ENCODE measurements at places on chromosomes 7 and 10.

DNA sequence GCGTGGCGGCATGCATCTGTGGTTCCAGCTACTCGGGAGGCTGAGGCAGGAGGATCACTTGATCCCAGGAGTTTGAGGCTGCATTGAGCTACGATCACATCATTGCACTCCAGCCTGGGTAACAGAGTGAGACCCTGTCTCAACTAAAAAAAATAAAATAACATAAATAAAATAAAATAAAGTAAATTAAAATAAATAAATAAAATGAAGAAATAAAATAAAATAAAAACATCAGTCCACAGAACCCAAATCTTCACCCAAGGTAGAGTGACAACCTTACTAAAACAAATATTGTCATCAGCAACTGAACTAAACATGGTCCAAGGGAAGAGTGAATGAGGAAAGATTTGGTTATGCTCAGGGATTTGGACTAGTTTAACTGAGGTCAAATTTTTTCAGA lies 24.8 kb upstream of the OCM2 start:
- no peaks in the 10 kb centered on the region for H3K36me3 ChIP-seq
- no peaks in the 10 kb centered on the region for H3K4me1 ChIP-seq
- no peak overlapping the region for H3K27ac ChIP-seq
- no peaks in the 10 kb centered on the region for H3K27me3 ChIP-seq
- DNase-seq = no peak

- H3K27ac ChIP-seq = no peak overlapping the region
- DNase-seq = no peak
- H3K4me3 ChIP-seq = no peak overlapping the region
- H3K27me3 ChIP-seq = no peaks in the 10 kb centered on the region
- no peaks in the 10 kb centered on the region for H3K36me3 ChIP-seq
These were observed 6.4 kb downstream of the CALD1 start for GRCh38 chr7:134785842-134786241.

DNA sequence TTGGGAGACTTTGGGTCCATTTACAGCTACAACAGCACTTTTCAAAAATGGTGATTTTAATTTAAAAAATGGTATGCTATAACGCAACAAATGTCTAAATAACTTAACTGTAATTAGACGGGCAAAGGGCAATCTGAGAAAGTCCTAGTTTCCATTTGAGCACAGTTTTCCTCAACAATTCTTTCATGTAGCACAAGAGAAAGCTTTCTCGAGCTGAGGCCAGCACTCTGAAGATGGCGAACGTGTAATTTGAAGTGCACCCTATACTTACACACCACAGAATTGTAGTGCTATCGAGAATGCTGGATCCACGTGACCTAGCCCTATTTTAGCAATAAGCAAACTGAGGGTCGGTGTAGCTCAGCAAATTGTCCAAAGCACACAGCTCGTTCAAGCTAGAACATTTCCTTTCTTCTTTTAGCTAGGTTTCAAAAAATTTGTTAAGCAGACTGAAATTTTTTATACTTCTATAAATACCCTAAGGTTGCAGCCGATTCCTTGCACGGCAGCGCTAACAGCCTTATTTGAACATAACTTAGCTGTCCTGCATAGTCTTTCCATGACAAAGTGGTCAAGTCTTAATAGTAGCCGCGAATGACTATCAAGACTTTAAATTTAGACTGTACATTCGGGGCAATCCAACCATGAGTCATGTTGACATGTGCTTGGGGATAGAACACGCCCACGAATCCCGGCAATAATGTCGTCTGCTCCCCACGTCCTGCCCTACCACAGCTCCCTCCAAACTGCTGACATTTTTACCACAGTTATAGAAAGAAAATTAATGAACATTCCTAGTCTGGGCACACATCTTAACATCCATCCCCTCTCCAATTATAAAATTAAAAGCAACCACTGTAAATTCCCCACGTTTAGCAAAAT lies 10.0 kb downstream of the KLF6 start:
- DNase-seq = no peak
- peaks cover 27% of the 10 kb centered on the region for H3K36me3 ChIP-seq
- no peak overlapping the region for H3K4me3 ChIP-seq

DNA sequence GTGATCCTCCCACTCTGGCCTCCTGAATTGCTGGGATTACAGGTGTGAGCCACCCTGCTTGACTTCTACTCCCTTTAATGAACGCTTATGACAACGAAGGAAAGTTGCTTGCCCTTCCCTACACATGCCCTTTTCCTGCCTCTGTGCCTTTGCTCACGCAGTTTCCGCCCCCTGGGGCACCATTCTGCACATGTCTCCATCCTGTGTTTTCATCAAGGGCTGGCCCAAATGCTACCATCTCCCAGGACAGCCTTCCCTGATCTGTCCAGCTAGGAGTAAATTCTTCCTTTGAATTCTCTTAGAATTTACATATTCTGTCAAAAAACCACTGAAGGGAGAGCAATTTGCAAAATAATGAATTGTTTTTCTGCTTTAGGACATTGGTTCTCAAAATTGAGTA lies 50.0 kb upstream of the KMT2C start:
- DNase-seq = no peak
- H3K4me1 ChIP-seq = no peaks in the 10 kb centered on the region
- no peaks in the 10 kb centered on the region for H3K27me3 ChIP-seq
- H3K36me3 ChIP-seq = no peaks in the 10 kb centered on the region
- H3K4me3 ChIP-seq = no peak overlapping the region
- H3K27ac ChIP-seq = no peak overlapping the region

Data from effector memory CD4-positive, alpha-beta T cell (primary cell).